ENCODE measurements at places on chromosomes 12 and 14.

- DNase-seq: no peak
Measured at GRCh38 chr12:70418101-70418500, 52.0 kb downstream of the KCNMB4 start.

- DNase-seq: no peak
Measured at GRCh38 chr14:37399517-37399916, 195.5 kb downstream of the FOXA1 start.

DNA sequence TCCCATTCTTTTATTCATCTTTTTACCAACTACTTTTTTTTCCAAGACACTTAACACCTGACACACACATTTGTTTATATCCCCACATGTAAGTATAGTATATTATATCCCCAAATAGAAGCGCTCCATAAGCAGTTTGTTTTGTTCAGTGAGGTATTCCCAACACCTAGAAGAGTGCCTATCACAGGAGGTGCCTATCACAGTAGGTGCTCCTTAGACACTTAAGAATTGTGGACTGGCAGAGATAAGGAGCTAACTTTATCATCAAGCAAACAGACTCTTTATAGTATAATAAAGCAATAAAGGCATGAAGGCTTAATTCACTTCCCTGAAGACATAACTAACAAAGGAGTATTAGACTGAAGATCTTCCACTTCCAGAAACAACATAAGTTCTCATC is 29.1 kb downstream of the OSBPL8 start:
- DNase-seq: no peak

DNA sequence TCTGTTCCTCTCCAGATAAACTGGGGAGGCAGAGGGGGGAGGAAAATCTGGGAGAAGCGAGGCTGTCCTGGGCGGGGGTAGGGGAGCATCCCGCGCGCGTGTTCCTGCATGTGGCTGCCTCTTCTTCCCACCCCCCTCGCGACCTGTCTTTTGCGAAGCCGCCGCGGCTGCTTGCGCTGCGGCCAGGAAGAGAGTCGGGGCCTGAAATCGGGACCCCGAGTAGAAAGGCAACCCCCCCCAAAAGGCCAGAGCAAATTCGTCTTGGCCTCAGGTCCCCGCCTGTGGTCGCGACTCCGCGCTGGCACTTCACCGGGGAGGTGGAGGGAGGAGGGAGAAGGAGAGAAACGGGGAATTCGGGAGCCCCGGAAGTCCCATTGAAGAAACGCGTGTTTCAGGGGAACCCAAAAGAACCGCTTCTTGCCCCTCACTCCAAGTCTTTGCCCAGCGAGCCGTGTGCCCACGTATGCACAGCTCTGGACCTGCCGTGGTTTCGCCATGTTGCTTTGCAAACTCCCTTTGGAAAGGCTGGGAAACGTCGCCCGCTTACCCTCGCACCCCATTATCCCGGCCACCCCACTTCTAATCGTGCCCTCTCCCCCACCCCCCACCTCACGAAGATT is 944 bp downstream of the CCND2 start:
- peak; percentile 45 for DNase-seq

- DNase-seq: peak; percentile 25
Measured at GRCh38 chr12:115871714-115872113, 405.8 kb downstream of the MED13L start.

DNA sequence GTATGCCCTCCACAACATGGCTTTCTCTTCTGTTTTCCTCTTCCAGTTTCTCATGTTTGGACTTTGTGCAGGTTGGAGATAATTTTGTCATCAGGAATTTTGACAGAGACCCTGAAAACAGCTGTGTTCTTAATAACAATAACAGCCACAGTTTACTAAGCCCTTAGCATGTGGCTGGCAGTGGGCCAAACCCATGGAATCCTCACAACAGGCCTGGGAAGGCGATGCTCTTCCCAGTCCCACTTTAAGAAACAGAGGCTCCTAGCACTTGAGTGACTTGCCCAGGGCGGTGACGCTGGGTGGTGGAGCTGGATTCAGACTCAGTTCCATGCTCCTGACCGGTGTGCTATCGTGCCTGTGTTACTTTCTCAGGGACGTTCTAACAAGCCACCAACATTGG is 20.1 kb upstream of the PLEKHG3 start:
- no peak for DNase-seq

DNA sequence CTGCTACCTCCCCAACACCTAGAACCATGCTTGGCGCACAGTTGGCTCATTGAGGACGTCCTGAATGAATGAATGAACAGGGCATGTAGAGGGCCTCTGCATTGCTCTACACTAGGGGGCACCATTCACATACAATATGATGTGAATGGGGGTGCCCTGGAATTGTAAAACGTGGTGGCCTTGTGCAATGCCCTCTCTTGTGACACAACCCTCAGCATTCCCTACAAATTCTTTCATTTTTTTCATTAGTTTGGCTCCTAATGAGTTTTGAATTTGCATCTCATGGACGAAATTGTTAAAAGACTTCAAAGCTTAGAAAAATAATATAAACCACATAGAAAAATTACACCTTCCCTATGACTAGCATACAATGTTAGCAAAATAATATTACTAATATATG is 2.3 kb upstream of the DIO2 start:
- peak; percentile 46 for DNase-seq

DNA sequence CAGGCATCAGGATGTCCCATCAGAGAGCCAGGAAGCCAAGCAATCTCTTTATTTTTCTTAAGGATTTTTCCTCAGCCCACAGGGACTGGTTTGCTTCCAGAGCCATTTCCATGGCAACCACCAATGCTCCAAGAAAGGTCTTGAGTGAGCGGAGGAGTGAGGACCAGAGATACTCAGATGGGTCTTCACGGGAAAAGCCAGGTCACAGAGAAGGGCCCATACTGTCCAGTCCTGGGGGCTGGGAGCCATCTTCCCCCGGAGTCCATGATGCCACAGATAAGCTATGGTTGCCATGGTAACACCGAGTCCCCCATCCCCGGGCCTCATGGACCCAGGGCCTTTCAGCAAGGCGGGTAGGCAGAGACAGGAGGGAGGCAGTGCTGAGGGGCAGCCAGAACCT is 28.6 kb downstream of the CMKLR1 start:
- no peak for DNase-seq

GRCh38 chr12:95440401-95440800 is 33.6 kb upstream of the METAP2 start:
- DNase-seq: no peak

GRCh38 chr12:52914576-52915121 is 9.8 kb upstream of the KRT8 start:
- DNase-seq: no peak

- peak; percentile 50 for DNase-seq
Measured at GRCh38 chr12:47819138-47819895, 386 bp downstream of the HDAC7 start.

DNA sequence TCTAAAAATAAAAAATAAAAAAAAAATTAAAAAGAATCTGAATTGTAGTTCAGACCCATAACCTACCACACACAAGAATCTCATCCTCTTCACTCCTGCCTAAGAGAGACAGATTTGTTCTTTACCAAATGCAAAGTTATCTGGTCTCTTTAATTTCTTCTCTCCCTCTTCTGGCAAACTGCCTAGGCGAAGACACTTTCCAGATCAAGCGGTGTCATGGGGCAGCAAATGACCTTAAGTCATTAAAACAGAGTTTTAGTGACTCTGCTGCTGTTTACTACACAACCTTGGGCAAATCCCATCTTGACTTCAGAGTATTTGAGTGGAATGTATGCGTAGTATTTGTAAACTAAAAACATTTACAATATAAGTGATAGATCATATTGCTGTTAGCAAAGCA is 60.9 kb upstream of the NID2 start:
- no peak for DNase-seq

All from GM12865 (cell line).